ENCODE measurements at places on chromosomes 6 and 20.

- DNase-seq: no peak
Observed at GRCh38 chr6:30725713-30726505, 5.8 kb downstream of the TUBB start.

DNA sequence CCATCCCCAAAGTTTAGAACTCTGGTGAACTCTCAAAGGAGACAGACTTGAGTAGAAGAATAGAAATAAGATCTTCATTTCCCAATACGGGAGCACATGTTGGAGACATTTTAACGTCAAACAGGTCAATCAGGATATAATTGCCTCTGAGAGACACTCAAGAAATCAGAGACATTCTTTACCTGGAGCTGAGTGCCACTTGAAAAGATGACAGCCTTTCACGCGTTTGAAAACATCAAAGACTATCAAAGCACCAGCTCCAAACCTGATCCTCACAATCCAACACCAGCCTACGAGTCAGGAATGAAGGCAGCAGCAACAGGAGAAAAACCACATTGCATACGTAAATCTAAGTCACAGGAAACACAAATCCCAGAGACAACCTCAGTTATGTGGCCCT lies 571.5 kb upstream of the CDH4 start:
- DNase-seq: no peak

DNA sequence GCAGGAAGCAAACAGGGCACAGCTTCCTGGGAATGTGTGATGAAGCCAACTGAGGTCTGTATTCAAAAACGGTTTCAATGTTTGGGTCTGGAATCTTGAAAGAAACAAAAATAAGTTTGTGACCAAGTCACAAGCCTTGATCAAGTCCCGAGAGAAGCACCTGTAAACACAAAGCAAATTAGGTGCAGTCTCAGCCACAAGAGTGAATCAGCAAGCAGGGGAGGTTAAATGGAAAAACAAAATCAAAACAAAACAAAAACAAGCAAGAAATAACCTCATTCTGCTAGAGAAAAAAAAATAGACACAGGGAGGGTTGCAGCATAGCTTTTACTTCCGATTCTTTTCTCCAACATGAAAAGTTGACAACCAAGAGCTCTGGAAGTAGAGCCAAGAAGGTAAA lies 201.7 kb downstream of the CLIC5 start:
- no peak for DNase-seq

DNA sequence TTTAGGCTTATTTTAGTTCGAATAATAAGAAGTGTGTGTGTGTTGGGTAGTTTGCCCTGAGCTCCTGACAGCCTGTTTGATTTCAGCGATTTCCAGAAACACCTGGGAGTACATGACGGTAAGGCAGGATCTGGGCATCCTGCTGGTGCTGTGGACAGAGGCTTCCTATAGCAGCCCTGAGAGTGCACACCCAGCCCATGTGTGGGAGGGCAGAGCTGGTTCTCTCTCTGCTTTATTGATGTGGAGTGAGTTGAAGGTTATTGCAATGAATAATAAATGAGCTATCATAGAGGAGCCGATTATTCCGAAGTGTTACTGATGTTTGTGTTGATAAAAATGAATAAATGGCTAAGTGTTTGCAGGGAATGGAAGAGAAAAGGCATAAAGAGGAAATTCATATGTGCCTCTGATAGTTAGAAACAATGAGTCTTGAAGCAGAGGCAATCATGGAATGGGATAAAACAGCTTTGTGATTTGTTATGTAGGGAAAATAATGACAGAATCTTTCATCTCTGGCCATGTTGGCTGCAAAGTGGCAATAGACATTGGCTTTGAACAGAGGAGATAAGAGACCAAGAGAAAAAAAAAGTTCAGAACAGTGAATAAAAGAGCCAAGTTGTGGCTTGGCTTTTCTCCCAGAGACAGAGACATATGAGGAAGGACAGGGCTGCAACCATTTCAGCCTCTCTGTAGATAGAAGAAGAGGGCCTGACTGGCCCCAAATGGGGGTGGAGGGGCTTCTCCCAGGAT lies 166.2 kb upstream of the CHD6 start:
- DNase-seq: no peak

DNA sequence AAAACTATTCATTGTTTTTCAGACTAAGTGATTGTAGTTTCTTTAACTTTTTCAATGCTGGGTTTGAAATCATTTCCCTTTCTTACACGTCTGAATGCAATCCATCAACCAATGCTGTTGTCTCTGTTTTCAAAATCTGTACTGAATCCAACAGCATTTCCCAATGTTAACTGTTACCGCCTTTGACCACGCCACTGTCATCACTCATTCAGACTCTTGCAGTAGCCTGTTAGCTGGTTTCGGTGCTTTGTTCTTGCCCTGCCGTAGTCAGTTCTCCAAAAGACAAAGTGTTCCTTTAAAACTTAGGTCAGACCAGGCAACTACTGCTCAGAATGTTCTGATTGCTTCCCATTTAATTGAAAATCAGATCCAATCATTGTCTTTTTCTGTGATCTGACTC lies 131.3 kb downstream of the PLCB4 start:
- no peak for DNase-seq

- no peak for DNase-seq
Observed at GRCh38 chr6:34359418-34360158, 32.9 kb downstream of the NUDT3 start.

GRCh38 chr6:165098165-165098564 lies 211.2 kb downstream of the C6orf118 start:
- no peak for DNase-seq

DNA sequence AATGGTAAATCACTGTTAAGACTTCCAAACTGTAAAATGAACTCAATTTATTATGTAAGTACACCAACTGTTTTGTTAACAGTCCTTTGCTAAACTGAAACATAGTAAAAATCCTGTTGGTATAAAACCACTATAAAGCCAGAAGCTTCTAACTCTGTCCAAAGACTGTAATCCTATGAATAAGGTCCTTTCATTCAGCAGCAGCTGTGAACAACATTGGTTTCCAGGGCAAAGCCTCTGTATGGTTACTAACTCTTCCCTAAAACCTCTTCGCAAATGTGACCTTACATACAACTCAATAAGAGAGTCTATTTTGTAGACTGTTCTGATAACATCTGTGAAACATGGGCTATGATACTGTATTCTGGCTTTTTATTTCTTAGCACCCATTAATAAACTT lies 40.1 kb downstream of the NUP153 start:
- DNase-seq: no peak

- DNase-seq: no peak
Observed at GRCh38 chr6:150930841-150931240, 65.3 kb downstream of the MTHFD1L start.

- no peak for DNase-seq
Observed at GRCh38 chr6:108757357-108757756, 90.9 kb upstream of the ARMC2 start.

DNA sequence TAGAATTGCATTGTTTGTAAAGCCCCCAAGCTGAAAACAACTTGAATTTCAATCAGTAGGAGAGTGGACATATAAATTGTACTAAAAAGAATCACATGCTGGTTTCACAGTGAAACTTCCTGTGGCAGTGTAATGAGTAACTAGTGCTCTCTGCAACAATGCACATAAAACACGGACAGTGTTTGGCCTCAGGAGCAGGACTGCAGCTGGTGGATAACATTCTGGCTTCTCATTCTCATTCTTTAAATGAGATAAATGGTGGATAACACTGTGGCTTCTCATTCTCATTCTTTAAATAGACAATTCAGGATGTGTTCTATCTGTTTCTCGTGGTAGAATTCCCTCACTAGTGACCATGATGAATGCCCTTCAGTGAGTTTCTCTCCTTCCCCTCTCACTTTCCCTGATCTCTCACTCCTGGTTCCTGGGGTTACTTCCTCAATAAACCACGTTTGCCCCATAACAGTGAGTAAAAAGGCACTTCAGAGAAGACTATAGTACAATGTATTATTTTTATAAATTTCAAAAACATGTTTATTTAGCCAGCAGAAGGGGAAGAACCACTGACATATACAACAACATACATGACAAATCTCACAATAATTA lies 59.9 kb downstream of the SLC22A2 start:
- no peak for DNase-seq

DNA sequence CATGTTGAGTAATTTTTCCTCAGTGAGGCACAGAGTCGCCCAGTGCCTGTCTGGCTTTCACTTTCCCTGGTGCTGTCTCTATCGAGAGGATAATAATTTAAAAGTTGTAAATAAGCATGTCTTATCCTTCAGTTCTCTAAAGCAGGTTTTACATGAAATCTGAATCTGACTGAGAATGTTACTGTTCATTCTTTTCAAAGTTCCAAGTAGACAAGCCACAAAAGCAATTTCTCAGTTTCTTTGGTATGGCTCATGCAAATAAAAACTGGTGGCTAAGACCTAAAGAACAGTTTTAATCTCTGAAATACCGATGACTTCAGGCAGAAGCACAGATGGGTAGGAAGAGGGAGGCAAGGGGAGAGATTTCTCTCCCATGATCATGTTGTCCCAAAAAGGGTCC lies 87.6 kb upstream of the GCM1 start:
- DNase-seq: no peak

- no peak for DNase-seq
Observed at GRCh38 chr6:7052443-7053011, 55.2 kb upstream of the RREB1 start.

- DNase-seq: no peak
Observed at GRCh38 chr6:52325695-52326471, 36.1 kb upstream of the PAQR8 start.

GRCh38 chr6:166691746-166692145 lies 64.7 kb upstream of the RPS6KA2 start:
- DNase-seq: no peak

- DNase-seq: no peak
Observed at GRCh38 chr6:83862776-83863471, 3.4 kb downstream of the CYB5R4 start.

- DNase-seq: no peak
Observed at GRCh38 chr6:86888301-86888700, 49.0 kb upstream of the HTR1E start.

DNA sequence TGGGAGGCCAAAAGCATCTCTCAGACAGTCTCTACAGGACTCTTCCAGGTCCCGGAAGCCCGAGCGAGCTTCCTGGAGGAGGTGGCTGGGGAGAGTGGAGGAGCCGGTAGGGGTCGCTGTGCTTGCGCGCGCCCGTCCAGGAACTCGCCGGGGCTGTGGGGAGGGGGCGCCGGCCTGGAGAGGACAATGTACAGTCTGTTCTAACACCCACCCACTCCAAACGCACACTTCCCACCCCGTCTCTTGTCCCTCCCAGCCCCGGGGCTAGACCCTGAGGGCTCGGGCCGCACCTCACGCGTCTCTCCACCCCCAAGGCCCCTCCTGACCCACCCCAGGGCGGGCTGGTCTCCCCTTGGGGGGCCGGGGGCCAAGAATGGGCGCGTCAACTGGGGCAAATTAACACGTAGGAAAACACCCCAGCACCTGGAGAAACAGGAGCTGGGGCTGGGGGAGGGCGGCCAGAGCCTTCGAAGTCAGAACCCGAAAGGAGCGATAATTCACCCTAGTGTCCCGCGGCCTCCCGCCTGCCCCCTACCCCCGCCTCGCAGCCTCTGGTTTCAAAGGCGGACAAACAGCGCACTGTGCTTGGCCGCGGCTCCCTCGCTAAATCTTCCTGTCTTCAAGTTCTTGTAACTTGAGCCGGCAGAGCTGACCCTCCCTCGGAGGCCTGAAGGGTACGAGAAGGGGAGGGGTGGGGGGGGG lies 103.2 kb upstream of the FOXP4 start:
- DNase-seq: no peak

DNA sequence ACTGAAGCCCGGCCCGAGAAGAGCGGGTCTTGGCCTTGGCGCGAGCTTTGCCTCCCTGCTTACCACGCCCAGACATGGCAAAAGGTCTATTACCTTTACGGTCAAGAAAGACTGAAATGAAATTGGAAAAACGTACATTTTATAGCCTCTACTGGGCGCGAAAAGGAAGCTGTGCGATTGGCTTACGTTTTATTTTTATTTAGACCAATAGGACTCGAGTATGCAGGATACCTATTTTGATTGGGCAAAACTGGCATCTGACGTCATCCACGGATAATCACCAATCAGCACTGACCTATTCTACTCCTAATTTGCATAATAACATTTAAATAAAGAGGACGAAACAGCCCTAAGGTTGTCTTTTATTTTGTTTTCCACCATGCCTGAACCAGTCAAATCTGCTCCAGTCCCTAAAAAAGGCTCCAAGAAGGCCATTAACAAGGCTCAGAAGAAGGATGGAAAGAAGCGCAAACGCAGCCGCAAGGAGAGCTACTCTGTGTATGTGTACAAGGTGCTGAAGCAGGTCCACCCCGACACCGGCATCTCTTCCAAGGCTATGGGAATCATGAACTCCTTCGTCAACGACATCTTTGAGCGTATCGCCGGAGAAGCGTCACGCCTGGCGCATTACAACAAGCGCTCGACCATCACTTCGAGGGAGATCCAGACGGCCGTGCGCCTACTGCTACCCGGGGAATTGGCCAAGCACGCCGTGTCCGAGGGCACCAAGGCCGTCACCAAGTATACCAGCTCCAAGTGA lies 97.4 kb downstream of the OR2B2 start:
- DNase-seq: no peak

- no peak for DNase-seq
Observed at GRCh38 chr6:33856031-33856590, 52.3 kb upstream of the MLN start.

- DNase-seq: no peak
Observed at GRCh38 chr20:38315290-38315966, 11.5 kb downstream of the BPI start.

DNA sequence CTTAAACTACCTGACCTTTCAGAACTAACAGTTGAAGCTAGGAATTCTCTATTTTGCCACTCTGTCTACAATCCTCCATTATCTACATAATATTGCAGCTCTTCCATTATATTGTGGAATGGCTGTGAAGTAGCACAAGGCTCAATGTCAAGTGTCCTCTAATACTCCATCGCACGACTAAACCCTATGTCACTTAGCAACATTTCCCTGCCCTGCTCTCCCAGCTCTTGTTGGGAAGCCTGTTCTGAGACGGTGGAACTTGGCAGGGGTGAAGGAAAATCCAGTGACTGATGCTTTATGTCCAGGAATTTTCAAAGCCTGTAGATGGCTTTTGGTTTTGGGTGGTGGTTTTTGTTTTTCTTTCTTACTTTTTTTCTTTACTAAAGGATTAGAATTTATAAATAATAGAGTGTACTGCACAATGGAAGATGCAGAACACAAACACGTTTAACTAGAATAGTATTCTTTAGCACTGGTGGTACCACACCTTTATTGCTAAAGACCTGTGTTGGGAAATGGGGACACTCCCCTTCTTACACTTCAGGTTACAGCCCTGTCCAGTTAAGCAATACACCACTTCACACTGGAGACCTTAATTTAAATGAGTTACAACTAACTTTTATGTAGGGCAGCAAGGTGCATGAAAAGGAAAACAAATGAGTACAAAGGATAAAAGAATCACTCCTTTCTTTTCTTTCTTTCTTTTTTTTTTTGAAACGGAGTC lies 20.7 kb upstream of the AMD1 start:
- DNase-seq: no peak

- DNase-seq: no peak
Observed at GRCh38 chr6:50007819-50008218, 14.0 kb downstream of the DEFB110 start.

- no peak for DNase-seq
Observed at GRCh38 chr6:3013486-3013885, 13.8 kb downstream of the NQO2 start.

GRCh38 chr6:151181706-151182363 lies 57.9 kb upstream of the AKAP12 start:
- DNase-seq: no peak

Measured in dorsolateral prefrontal cortex (tissue), 122 donors.